ENCODE measurements at places on chromosomes 5 and 9.

DNA sequence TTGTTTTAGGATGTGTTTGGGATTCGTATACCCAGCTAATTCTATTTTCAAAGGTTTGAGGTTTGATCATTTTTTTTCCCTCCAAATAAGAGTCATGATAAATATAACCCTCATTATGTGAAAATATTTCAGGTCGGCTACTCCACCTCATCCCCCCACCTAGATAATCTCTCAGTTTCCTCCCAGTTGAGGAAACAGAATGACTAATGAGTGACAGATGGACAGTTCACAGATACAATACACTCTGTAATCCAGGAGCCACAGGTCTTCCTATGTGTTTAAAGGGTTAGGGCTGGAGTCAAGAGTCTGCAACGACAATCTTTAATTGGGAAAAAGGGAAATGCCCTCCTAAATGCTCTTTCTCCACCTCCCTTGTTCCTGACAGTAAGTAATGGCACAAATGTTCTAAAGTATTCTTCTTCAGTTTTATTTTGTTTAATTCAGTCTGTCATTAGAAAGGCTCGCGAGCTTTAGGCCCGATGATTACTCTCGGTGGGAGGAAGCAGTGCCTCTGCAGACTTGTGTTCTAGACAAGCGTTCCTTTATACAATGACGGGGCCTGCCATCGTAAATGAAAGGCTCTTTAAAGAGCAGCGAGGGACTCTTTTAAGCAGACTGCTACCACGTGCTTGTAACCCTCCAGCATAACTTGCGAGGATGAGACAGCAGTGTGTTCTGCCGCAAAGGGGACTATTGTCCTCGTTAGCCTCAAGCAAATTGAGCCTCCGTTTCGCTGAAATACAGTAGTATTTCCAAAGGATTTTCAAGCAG lies 69.0 kb downstream of the MEF2C start:
- no peak for DNase-seq

GRCh38 chr9:110125207-110125751 lies 82.7 kb downstream of the C9orf152 start:
- no peak for DNase-seq

DNA sequence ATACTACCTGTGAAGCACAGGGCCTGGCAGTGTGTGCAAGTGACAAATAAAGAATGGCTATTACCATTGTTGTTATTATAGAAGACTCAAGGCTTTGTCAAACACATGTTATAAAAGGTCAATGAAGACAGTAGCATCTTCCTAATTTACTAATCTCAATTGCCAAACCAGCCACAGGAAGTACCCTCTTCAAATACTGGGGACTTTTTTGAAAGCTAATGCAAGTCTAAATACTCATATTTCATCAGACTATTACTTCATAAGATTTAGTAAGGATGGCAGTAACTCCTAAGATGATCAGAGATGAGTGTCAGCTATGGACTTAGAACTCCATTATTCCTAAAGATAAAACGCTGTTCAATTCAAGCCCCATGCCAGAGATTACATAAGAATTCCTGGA lies 43.0 kb downstream of the GNAQ start:
- DNase-seq = no peak

DNA sequence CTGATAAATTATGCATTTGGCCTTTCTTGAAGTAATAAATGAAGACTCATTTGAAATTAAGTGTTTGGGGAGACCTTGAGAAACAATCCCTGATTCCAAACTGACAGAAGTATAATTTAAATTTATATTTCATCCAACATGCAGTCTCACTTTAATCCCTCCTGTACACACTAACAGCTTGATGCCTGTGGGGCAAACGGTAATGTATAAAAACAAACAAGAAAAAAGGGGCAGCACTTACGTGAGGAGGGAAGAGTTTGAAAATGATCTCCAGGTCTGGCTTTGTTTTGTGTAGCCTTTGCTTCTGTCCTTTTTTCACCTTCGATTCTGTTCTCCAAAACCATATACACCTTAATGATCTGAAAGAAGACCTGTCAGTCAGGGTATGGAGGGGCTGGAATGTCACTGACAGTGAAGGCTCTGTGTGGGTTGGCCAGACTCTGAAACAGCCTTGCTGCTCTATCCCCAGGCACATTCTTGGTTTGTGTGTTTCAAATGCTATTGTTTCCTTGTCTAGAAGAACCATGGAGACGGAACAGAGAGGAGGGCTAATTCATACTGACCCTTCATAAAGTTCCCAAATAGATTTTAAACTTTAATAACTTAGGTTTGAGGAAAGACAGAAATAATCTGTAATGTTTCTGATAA lies 338.2 kb upstream of the WWC1 start:
- DNase-seq = no peak
